Activated T-cell treated with anti-CD3 and anti-CD28 coated beads for 1 hour (primary cell): ENCODE measurements at places on chromosomes 12 and 14.

DNA sequence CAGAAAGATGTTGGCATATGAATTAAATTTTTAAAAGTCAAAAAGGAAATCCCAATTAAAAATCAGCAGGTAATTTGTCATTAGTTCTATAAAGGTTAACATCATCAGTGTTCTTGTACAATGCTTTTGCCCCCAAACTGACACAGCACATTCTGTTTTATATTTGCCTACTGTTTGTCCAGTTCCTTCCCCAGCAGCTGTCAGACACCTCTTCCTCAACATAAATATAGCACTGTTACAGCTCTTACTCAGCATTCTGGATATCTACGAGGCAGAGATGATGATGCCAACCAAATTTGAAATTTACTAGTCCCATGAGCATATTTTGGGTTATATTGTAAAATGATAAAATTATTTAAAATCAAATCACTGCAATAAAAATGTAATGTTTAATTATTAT, 124.6 kb downstream of the SINHCAF start:
- DNase-seq, result no peak

DNA sequence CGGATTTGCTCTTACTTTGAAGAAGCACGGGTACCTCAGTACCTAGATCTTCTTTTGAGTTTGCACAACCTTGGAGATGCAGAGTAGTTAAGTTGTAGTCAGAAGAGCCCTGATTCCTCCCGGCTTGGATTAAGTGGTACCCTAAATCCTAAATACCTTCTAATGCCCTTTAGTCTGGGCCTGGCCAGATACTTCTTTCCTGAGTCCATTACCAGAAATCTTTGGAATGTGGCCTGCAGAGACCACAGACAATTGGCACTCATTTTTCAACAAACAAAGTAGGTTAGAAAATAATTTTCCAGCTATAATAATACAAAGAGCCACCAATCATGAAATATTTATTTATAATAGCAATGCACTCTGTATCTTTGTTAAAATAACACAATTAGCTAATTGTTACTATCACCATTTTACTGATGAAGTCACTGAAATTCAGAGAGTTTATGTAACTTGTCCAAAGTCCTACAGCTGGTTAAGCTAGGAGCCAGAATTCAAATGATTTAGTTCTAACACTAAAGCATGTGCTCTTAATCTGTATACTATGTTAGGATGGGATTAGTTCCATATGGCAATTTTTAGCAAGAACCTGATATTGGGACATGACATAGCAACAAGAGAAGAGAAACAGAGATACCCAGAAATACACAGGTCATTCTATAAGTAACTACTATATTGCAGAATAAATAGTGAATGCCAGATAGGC, 132.1 kb upstream of the PDZRN4 start:
- DNase-seq, result no peak

DNA sequence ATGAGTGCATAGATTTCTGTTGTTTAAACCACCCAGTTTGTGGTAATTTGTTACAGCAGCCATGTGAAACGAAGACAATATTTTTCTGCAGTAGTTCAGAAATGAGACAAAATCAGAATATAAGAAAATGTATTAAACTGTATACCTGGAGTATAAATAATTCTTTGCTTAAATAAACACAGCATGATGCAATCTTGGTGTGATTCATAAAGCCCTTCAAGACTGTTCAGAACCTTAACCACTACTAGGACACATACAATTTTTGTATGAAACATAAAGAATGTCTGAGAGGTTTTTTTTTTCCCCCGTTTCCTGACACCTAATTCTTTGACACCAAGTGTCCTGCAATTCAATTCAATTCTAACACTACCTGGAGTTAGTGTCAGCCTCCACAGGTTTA, 10.5 kb downstream of the C12orf75 start:
- DNase-seq, result no peak

- DNase-seq, result no peak
These were observed 183.6 kb upstream of the CCND2 start for GRCh38 chr12:4089956-4090355.

GRCh38 chr12:63319386-63319785, 168.4 kb upstream of the AVPR1A start:
- no peak for DNase-seq

DNA sequence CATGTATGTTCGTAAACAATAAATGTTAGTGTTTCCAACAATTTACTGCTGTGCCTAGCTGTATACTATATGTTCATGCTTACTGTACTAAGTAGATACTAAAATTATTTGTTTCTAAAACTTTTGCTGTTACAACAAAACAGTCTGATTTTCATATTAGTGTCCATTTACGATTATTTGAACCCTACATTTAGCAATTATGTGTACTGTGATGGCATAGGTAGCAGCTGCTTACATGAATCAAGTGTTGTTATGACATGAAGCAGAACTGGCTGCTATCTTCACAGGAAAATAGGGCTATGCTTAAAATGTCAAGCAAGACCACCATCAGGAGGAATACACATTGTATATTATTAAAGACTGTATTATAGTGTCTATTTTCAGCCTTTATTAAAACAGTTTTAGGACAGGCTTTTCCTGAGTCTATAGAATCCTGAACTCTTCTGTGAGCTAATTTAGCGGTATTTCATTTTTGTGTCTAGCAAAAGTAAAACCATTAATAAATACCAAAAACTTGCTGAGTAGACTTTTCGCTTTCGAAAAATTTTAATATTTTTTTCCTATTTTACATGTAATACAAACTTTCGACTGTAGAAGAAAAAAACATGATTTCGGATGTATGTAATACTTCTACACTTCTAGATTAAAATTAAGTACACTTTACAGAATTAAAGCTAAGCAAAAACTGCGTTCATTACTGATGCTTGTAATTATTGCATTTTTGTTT, 1.1 kb upstream of the WDR89 start:
- DNase-seq, result no peak

GRCh38 chr12:121209624-121210572, at the start of gene P2RX4:
P2RX4 (plus strand) TSS chr12:121210129; CDS start chr12:121210165, 36 bp downstream.
- peak; percentile 72 for DNase-seq

- no peak for DNase-seq
These were observed 15.2 kb upstream of the ART4 start for GRCh38 chr12:14858513-14858912.

- DNase-seq, result no peak
These were observed 324.1 kb downstream of the C12orf75 start for GRCh38 chr12:105654606-105655005.

GRCh38 chr14:97878206-97878605, 1081.0 kb downstream of the VRK1 start:
- DNase-seq, result no peak

GRCh38 chr14:91614187-91614586, 104.1 kb upstream of the PPP4R3A start:
- no peak for DNase-seq

DNA sequence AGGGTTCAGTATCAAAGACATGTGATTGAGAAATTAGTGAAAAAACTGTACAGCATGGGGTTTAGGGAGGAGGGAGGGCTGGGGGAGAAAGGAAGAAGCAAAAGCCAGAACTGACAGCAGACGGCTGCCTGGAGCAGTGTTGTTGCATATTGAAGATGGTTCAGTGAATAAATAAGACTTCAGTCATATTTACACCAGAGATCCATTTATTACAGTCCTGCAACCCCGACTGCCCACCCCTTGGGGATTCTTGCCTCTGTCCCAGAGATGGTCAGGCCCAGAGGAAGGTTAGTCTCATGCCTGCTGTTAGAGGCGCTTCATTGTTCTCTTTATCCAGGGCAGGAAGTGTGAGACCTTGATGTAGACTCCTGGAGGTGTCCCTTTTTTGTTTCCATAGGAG, 3.2 kb downstream of the GZMH start:
- no peak for DNase-seq

GRCh38 chr12:47745485-47746041, 13.1 kb downstream of the RAPGEF3 start:
- DNase-seq, result no peak

DNA sequence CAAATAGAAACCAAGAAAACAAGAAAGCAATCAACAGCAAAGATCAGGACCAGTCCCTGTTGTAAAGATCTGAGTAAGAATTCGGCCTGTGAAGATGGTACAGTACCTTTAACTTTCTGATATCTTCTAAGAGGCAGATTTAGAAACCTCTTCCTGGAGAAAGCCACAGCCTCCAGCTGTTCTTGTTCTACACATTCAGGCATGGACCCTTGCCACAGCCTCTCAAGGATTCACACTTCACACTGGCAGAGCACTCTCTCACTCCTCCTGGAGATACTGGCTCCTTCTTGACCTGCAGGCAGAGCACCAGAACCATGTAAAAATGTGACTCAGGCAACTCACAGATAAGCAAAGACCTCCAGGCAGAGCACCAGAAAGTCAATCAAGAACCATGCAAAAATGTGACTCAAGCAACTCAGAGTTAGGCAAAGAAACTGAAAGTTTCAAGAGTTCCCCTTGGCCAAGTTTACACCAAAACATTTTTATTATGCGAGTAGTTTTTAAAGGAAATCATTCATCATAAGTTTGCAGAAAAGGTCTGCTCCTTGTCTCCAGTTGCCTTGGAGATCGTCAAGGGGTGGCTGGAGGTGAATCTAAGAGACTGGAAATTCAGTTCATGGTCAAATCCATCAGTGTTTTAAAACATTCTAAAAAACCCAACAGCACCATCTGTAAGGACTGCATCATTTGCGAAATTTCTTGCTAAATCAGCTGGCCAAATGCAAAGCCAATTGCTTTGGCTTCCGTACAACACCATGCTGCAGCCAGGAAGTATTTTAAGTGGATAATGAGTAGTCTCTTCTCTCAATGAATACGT, 119.3 kb upstream of the MDM1 start:
- no peak for DNase-seq

- no peak for DNase-seq
These were observed 149.4 kb downstream of the FOXN3 start for GRCh38 chr14:89267656-89268055.

GRCh38 chr12:96578526-96579125, 89.2 kb downstream of the CFAP54 start:
- no peak for DNase-seq

DNA sequence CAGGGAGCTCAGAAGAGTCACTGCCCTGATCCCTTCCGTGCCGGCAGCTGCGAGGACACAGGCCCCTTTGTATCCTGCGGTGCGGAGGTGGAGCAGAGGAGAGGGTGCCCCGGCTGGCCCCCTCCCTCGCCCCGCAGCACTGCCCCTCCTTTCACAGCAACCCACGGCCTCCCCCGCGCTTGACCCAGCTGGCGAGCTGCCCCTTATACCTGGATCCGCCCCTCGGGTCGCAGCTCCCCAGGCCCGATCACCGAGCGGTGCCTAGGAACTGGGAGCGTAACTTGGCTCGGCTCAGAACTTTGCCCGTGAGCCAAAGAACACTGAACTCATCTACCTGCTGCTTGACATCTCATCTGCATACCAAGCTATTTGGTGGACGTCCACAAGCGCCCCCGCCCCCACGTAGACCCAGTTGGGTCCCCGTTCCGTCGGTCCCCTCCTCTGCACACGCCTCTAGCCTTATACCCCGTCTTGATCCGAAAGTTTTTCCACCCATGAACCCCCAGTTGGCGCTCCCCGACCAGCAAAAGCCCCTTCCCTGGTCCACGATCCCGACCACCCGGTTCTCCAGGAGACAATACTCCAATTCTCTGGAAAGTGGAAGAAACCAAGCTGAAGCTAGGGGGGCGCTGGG, 697 bp upstream of the DNAJC14 start:
- DNase-seq, result peak; percentile 14

DNA sequence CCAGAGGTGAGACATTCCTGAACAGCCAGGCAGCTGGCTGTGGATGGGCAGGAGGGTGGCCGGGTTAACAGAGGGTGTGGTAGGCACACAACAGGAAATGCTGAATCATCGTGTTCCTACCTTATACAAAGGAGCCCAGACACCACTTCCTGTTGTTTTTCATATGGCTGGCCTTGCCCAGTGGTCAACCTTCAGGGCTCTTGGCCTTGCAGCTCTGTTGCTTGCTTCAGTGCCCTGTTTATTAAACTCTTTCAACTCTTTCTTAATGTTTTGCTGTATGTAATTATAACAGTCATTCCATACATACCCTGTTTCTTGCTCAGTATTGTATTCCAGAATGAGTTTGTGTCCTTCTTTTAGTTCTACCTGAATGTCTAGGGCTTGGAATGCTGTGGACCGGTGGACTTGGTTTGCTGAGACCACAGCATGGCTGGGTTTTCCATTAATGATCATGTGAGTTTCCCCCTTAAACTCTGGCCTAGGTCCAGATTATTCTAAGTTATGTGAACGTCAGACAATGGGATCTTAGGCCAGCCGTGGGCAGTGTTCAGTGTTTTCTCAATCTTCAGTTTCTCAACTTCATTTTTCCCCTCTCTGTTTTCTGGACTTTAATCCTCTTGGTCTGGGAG, 11.9 kb downstream of the CFAP54 start:
- peak; percentile 7 for DNase-seq

GRCh38 chr12:26533211-26533610, 299.8 kb downstream of the ITPR2 start:
- DNase-seq, result no peak

- DNase-seq, result no peak
These were observed 1.5 kb downstream of the TMED8 start for GRCh38 chr14:77375164-77375950.

DNA sequence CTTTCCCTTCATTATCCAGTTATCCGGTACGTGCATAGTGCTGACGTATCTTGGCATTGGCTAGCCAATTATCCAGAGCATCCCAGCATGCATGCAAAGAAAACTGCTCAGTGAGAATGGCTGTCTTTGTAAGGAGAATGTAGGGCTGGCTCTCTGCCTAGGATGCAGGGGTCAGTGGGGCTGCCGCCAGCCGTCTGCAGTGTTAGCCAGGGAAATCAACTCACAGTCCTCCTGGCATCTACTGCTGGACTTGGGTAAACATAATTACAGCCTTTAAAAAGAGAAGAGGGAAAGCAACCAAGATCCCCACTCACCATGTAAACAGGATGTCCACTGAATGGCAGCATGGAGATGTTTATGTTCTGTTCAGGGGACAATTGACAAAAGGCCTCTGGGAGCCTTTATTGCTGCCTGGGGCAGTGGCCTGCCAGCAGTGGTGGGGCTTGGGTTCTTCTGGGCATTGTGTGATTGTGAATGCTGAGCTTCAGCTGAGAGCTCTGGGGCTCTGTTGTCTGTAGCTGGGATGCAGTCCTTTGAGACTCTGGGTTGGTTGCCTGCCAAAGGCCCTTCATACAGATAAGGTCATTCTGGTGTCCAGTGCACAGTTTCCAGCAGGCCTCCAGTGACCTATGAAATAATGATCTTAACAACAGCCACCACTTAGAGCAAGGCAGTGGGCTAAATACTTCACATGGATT, 121.8 kb downstream of the TBC1D30 start:
- DNase-seq, result no peak

DNA sequence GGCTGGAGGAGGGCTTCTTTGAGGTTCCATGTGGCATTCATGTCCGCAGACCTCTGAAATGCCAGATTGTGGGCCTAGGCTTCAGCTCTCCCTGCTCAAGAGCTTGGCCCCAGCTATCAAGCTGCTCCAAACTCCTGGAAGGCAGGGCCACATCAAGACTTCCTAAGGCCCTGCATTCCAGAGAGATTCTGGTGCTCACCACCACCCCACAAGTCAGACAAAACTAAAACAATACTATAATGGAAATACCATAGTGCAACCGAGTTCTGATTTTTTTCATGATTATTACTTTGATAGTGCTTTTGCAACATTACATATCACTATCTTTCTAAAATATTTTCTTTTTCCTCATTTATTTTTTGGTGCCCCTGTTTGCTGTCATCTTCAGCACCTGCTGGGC, 86.3 kb downstream of the CALM1 start:
- no peak for DNase-seq

GRCh38 chr14:35858521-35859209, 32.5 kb downstream of the BRMS1L start:
- no peak for DNase-seq

GRCh38 chr14:93103392-93104080, 12.2 kb downstream of the ITPK1 start:
- DNase-seq, result peak; percentile 45

GRCh38 chr12:42496886-42497285, 92.7 kb downstream of the PRICKLE1 start:
- DNase-seq, result no peak

- no peak for DNase-seq
These were observed 13.2 kb downstream of the ZNF219 start for GRCh38 chr14:21084998-21085853.
